ENCODE measurements at places on chromosomes 2 and 18. TPM values are rescaled to one million over a fixed set of nuclear protein-coding genes. Genes with fewer than 3 reads are reported as not detected.

The KIF1A gene
- 4.3 TPM for total RNA-seq

The CFC1 gene
- not detected for total RNA-seq

The KATNAL2 gene
- 7.1 TPM for total RNA-seq

The SLC66A2 gene
- total RNA-seq: 38.6 TPM

The NHEJ1 gene
- total RNA-seq: 19.3 TPM

The TRIM54 gene
- not detected for total RNA-seq
